ENCODE measurements at places on chromosomes 6 and 20.

GRCh38 chr6:408599-409102 lies 17.1 kb downstream of the IRF4 start:
- DNase-seq, result no peak

DNA sequence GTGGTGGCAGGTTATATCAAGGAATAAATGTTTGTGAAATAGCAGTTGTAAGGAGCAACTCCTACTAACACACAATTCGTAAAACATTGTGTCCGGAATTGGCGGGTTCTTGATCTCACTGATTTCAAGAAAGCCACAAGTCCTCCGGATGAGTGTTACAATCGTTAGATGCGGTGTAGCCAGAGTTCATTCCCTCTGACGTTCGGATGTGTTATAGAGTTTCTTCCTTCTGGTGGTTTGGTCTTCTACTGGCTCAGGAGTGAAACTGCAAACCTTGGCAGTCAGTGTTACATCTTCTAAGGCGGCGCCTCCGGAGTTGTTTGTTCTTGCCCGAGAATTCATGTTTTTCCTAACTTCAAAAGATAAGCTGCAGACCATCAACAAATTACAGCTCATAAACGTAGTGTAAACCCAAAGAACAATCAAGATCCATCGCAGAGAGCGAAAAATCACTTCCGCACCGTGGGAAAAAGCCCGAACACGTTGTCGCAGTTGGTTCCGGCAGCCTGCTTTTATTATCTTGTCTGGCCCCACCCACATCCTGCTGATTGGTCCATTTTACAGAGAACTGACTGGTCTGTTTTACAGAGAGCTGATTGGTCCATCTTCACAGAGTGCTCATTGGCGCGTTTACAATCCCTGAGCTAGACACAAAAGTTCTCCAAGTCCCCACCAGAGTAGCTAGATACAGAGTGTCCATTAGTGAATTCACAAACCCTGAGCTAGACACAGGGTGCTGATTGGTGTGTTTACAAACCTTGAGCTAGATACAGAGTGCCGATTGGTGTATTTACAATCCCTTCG lies 58.2 kb downstream of the TRIM27 start:
- DNase-seq, result no peak

DNA sequence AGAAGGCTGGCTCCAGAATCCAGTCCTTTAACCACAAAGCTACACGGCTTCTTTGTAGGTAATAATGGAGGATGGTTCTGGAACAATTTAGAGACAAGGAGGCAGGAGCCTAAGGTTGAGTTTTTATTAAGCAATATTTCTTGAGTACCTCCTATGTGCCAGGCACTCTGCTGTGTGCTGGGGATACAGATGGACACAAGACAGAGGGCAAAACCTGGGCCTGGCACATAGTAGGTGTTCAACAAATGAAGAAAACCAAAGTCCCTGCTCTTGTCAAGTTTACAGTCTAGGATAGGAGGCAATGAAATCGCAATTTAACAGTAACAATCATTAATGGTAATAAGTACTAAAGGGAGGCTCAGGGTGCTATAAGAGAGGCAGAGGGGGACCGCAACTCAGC lies 17.4 kb downstream of the CCM2L start:
- no peak for DNase-seq

DNA sequence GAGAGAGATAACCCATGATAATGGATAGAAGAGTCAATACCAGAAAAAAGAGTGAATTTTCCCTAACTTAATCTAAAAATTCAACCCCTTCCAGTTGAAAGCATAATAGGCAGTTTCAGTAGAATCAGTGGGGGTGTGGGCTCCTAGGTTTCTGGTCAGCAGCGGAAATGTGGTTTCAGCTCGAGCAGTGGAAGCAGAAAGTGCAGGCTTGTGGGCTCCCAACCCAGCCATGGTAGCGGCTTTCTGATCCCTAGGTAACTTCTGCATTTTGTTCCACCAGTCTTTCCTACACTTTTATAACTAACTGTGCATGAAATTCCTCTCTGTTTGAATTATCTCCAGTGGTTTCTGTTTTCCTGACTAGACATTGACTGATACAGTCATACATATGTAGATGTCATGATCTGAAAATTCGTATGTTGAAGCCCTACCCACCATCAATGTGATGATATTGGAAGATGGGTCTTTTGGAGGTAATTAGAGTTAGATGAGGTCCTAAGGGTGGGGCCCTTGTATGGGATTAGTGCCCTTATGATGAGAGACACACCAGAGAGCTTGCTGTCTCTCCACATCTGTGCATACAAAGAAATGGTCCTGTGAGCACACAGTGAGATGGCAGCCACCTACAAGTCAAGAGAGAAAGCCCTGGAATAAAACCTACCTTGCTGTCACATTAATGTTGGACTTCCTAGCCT lies 6.5 kb upstream of the DDO start:
- DNase-seq, result no peak

DNA sequence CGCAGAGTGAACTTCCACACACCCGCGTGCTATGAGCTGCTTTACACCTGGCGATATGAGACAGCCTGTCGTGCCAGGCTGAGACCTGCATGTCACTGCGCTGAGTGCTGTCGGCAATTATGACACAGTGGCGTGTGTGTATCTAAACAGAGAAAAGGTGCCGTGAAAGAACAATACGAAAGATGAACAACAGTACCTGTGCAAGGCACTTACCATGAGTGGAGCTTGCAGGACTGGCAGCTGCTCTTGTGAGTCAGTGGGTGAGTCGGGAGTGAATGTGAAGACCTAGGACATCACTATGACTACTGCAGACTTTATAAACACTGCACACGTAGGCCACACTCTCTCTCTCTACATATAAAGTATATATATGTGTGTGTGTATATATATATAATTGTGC lies 68.5 kb upstream of the DUSP22 start:
- DNase-seq, result no peak

- no peak for DNase-seq
Measured at GRCh38 chr6:63904650-63905248, 269.1 kb downstream of the PHF3 start.

GRCh38 chr6:170156448-170157375 lies 134.2 kb downstream of the DLL1 start:
- DNase-seq, result no peak

DNA sequence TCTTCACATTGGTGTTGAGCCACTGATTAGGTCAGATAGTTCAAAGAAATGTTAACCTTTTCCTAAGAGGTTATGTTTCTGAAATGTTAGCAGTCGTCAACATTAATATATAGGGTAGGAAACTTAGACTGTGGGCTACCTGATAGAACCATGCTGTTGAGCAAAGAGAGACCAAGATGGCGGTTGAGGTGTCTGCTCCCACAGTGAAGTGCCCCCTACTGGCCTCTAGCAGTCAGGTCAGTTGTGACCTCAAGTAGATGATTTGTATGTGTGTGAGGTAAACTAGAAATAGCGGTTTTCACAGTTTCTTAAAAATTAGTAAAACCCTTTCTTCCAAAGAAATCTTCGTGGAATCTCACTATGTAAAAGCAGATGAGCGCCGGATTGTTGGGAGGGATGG lies 40.3 kb downstream of the MTHFD1L start:
- DNase-seq, result no peak

- DNase-seq, result no peak
Measured at GRCh38 chr6:132298344-132298949, 102.8 kb downstream of the MOXD1 start.

GRCh38 chr20:50862546-50862945 lies 67.7 kb downstream of the BCAS4 start:
- DNase-seq, result no peak

GRCh38 chr6:3756546-3756945 lies 5.0 kb upstream of the PXDC1 start:
- DNase-seq, result no peak

GRCh38 chr6:43912598-43913371 lies 142.8 kb downstream of the VEGFA start:
- DNase-seq, result no peak

- no peak for DNase-seq
Measured at GRCh38 chr6:105111871-105112270, 67.9 kb downstream of the POPDC3 start.

- DNase-seq, result no peak
Measured at GRCh38 chr6:16318538-16318937, 80.2 kb downstream of the GMPR start.

DNA sequence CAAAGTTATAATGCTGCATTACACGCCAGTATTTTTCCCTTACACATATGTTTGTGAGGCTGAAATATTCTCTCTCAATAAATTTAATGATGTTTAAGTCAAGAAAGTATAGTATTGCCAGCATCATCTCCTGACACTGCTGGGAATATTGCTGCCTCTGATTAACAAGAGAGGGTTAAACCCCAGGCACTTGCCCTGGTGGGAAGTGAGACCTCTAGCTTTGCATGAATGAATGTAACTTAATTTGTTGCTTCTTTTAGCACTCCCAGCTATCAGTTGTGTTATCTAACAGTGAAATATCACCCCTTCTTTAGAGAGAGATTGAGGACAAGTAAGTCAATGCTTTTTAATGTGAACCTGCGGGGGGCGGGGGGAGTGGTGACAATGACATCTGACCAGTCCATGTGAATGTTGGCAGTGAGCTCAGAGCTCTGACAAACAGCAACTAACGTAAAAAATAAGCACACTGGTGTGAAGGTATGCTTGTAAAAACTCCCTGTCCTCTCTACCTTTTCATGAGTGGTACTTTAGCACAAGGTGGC lies 9.8 kb downstream of the FOXA2 start:
- DNase-seq, result no peak

DNA sequence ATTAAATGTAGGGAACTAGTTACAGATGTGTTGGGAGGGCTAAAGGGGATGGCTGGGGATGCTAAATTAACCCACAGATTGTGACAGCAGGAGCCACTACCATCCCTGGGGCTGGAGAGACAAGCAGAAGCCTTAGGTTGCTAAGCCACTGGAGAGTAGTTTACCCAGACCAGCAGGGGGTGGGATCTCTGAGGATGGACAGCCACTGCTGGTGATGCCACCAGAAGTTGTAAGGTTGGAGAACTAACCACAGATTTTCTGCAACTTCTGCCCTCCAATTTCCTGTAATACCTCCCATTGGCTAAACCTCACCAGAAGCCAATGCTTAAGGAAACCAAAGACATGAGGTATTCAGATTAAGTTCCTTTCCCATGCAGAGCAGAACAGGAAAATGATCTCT lies 139.6 kb upstream of the NOX3 start:
- DNase-seq, result no peak

DNA sequence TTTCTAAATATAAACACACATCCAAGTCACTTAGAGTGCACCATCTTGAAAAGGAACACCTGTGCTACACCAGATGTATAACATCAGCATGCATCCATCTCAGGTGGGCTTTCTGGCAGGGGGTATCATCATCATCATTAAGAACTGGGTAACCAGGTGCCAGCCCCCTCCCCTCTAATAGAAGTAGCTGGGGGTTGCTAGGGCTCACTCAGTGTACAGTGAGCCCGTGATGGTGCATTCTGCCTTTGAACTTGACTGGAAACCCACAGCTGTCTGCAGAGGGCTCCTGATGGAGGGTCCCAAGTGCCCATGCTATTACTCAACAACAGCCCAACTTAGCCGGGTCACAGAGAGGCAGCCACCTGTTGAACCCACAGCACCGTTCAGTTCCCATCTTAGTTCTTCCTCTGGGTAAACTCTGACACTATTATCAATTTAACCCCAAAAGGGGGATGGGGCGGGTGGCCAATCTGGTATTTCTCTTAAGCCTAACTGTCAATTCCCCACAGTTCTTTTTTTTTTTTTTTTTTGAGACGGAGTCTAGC lies 32.7 kb upstream of the CCND3 start:
- DNase-seq, result no peak

GRCh38 chr20:10113746-10114145 lies 79.0 kb downstream of the ANKEF1 start:
- no peak for DNase-seq

DNA sequence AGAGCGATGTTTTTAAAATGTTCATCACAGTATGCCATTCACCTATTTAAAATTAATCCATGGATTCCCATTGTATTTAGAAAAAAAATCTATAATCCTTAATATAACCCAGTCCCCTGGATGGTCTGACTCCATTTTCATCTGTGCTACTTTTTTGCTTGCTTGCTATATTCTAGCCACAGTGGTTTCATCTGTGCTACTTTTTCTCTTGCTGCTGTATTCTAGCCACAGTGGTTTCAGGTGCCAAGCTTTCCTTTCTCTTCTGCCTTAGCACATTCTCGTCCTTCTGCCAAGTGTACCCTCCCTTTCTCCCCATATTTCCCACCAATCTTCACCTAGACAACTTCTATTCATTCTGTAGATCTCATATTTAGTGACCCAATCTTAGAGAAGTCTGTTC lies 33.3 kb upstream of the SOX4 start:
- no peak for DNase-seq

DNA sequence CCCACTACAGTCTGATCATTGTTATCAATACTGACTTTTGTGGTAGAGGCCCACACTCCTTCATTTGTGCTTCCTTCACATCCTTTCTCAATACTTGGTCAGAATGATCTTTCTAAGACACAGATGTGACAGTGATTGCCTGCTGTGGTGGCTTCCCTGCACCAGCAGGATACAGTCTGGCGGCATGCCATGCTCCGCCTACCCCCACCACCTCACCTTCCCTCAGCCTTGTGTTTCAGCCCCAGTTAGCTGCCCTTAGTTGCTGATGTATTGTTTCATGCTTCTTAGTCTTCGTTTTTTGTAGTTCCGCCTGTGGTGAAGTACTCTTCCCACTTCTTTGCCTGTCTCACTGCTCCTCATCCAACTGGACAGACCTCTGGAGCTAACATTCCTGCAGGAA lies 10.9 kb downstream of the LRRC1 start:
- no peak for DNase-seq

DNA sequence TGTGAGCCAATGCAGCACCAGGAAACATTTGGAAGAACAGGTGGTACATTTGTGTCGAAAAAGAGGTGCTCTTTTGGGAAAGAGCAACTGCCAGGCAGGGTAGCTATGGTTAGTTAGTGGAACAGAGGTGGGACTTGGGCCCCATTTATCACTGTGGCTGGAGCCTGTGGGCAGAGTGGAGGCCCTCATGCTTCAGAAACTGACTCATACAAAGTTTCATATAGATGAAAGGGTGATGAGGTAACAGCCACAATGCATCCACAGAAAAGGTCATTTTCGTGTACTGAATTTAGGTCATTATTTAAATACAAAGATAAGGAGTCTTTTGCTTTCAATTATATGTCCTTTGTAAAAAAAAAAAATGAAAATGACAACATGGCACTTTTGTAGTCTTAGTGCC lies 76.4 kb upstream of the HS3ST5 start:
- DNase-seq, result no peak

DNA sequence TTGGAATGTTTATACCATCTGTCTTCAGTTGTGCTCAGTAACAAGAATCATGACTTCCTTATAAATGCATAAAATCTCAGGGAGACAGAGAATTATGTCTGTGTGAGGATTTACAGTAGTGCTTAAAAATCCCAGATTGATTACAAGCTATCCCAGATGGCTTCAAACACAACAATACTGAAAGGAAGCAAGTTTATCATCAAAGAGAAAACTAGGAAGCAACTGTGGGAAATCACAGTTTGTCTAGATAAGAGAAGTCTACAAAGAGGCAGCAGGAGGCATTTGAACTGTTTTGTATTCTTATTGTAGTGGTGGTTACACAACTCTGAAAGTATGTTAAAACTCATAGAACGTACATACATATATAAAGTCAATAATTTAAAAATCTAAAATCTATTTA lies 104.4 kb upstream of the SALL4 start:
- DNase-seq, result no peak

GRCh38 chr6:3277251-3277650 lies 18.5 kb downstream of the PSMG4 start:
- no peak for DNase-seq
